ENCODE measurements at places on chromosomes 6 and 20. TPM values are rescaled to one million over a fixed set of nuclear protein-coding genes. Genes with fewer than 3 reads are reported as not detected.

- DNase-seq: no peak
Measured at GRCh38 chr20:43151901-43152300, 37.8 kb downstream of the PTPRT start.

GRCh38 chr6:46220352-46221221 is 49.8 kb upstream of the ENPP5 start:
- DNase-seq: no peak

- peak; percentile 97 for DNase-seq
Measured at GRCh38 chr6:100464903-100465700, at the start of gene SIM1. SIM1 (minus strand) TSS chr6:100464921; CDS start chr6:100463468, 1,453 bp downstream.

- no peak for DNase-seq
Measured at GRCh38 chr6:97040355-97040860, 115.9 kb downstream of the KLHL32 start.

GRCh38 chr20:57398901-57399535 is 7.8 kb downstream of the RBM38 start:
- peak; percentile 59 for DNase-seq

- no peak for DNase-seq
Measured at GRCh38 chr20:11338496-11339306, 579.0 kb upstream of the BTBD3 start.

DNA sequence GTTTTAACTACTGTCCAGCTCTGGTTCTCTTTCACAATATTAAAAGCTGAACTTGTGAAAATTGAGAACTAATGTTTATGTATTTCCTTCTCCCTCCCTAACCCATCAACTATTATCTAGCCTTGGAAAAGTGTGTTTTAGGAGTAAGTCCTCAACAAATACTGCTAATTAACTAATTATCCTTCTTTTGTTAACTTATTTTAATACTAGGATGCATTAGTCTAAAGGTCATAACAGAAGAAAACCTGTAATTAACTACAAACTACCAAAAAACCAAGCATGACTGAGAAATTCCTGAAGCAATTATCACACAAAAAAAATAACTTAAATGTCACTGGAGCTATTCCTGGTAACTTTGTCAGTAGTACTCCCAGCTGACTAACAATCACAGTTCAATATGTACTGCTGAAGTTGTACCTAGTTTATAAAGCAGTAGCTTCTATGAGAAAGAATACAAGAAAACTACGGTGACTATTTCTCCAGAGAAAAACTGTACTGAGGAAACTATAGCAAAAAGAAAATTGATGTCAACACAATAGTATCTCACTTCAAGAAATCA is 301.9 kb downstream of the LAMA2 start:
- DNase-seq: no peak

DNA sequence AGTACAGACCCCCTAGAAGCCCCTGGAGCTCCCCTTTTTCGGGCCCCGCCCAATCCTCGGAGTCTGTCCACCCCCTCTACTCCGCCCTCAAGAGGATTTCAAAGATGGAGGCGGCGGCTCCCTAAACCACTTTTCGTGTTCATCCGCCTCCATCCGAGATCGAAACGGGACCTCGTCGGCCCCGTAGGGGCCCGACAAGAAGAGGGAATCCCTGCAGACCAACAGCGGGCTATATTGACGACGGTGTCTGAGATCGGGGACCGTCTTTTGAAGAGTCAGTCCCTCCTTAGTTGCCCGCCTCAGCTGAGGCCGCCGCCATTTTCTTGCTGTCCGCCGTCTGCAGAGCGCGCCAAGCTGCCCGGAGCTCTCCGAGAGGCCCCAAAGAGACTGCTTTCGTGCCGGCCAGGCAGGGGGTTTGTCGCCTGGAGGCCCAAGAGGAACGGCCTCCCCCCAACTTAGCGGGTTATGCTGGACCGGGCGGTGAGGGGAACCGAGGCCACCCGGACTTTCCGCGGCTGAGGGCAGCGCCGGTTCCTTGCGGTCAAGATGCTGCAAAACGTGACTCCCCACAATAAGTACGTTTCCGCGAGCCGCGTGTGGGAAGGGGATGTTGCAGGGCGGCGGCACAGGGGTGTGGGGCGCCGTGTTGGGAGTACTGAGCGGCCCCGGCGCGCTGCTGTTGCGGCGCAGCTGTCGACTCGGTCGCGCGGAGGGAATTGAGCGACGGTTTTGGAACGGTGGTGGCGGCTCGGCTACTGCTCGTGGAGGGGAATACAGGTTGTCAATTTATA is 4.2 kb downstream of the BRD2 start:
- no peak for DNase-seq

DNA sequence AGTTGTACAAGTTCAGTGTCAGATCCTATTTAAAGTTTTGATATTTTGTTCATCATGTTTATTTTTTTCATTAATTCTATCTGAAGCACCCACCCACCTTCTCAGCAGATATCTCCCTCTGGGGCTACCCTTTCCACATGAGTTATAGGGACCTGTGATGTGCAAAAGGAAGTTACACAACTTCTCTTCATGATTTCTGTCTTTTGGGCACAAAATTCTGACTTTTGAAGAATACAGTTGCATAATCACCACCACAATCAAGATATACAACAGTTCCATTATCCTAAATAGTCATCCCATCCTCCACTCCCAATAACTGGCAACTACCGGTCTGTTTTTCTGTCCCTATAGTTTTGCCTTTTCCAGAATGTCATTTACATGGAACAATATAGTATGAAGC is 13.8 kb upstream of the FUCA2 start:
- no peak for DNase-seq

DNA sequence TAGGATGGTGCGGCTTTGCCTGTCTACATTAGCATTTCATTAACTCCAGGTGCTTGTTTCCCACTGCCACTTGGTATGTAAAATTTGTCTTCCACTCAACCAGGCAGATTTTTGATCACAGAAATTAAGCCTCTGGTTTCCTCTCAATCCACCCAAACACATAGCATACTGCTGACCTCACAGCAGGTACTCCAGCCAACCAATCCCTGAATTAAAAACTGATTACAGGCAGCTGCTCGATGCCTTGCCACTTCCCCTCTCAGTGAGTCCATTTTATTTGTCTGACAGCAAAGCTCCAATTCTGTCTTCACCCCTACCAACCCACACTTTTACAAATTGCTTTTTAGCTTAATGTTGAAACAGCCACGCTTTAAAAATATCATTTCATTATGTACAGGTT is 95.2 kb downstream of the PLCB1 start:
- DNase-seq: no peak

DNA sequence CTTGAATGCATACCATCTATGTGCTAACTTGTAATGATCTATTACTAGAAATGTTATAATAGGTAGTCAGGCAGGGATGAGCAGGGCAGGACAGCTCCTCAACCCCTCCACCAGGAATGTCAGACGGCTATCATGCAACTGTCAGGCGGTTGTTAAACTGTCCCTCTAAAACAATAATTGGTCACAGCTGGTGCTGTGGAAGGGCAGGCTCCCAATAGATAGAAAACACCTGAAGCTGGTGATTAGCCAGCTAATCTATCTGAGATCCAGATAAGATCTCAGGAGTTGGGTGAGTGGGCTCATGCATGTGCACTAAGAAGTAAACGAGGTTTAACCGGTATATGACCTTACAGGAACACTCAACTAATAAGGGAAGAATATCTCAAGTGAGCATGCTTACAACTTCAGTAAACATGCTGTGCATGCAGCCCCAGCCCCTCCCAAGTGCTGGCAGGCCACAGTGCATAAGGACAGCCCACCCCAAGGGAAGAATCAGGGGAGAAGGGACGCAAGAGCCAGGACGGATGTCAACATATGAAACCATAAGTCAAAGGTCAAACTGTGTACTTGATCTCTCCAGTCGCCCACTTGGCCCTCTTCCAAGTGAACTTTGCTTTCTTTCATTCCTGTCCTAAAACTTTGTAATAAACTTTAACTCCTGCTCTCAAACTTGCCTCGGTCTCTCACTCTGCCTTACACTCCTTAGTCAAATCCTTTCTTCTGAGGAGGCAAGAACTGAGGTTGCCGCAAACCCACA is 566.2 kb upstream of the NRSN1 start:
- peak; percentile 71 for DNase-seq

- no peak for DNase-seq
Measured at GRCh38 chr6:110543106-110543505, 66.7 kb upstream of the SLC22A16 start.

- no peak for DNase-seq
Measured at GRCh38 chr6:53629862-53630532, 35.6 kb downstream of the KLHL31 start.

DNA sequence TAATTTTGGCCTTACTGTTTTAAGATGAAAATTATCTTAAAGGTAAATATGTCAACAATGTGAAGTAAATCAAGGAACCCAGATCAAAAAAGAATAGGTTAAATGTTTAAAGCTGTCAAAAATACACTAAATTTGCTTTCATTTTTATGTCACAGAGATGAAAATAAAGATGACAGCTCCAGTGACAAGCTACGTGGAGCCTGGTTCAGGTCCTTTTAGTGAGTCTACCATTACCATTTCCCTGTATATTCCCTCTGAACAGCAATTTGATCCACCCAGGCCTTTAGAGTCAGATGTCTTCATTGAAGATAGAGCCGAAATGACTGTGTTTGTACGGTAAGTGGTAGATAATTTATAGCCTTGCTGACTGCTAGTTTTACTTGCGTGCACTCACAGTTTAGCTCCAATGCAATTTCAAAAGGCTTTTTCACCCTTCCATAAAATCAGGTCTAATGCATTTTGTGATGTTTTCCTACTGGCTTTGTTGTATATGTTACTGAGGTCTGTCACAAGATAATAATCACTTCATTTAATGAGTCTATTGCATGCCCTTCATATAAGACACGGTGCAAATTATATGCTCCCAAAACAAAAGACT is 1.9 kb downstream of the HEBP2 start:
- DNase-seq: peak; percentile 34

DNA sequence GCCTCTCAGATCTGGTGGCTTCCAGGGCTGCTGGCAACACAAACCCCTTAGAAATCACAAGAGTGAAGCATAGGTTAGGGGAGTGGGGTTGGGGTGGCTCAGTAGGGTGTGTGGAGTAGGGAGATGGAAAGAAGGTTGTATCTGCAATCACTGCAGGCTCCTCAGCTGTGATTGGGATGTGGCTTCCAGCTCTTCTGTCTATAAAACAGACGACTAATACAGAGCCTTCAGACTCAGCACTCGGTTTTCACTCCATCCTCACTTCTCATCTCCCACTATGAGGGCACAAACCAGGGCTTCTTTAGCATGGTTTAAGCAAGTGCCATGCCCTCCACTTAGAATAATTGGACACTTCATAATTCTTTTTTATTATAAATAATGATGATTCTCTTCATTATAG is 46.4 kb upstream of the CAP2 start:
- no peak for DNase-seq

- DNase-seq: no peak
Measured at GRCh38 chr6:143197377-143197776, 136.7 kb downstream of the AIG1 start.

- no peak for DNase-seq
Measured at GRCh38 chr6:36655085-36655724, 23.3 kb upstream of the CDKN1A start.

DNA sequence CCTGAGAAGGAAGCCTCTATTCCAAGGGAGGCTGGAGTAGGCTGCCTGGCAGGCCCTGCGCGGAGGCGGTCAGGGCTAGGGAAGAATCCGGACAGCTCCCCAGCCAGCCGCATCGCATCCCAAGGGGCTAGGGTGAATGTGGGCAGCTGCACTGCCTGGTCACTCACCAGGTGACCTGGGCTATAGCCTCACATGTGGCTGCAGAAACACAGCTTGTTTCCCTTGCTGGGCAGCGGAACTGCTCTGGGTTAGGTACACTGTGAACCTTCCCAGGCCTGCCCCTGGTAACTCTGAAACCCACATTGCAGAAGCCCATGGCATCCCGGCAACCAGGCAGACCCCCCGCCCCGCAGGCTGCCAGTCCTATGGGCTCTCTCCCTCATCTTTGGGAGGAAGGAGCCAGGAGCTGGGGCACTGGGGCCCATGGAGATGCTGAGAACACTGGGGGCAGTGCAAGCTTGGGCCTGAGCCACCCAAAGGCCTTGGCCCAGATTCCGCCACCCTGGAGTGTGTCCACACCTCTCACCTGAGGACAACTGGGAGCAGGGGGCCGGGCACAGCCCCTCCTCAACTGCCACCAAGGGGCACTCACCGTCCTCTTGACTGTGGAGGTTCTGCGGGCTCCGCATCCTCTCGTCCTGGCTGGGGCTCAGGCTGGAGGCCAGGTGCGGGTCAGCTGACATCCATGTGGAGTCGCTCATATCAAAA is 111.0 kb downstream of the NOL4L start:
- no peak for DNase-seq

- DNase-seq: no peak
Measured at GRCh38 chr6:48281217-48281616, 170.2 kb upstream of the PTCHD4 start.

DNA sequence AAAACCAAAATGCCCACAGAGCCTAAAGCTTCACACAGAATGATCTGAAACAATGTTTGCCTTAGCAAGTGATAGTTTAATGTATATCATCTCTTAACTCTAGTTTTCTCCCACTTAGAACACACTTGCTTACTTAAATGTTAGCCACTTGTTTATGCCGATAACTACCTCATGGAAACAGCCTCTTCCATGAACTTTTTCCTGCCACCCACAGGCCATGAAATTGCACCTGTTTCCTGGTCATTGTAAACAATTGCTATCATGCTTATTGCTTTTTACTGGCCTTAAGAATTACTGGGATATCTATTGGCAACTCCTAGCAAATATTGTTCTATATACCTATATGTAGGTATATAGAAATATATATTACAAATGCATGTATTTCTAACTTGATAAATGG is 231.1 kb downstream of the HDGFL1 start:
- no peak for DNase-seq

GRCh38 chr6:134816780-134817179 is 133.1 kb downstream of the ALDH8A1 start:
- DNase-seq: no peak

DNA sequence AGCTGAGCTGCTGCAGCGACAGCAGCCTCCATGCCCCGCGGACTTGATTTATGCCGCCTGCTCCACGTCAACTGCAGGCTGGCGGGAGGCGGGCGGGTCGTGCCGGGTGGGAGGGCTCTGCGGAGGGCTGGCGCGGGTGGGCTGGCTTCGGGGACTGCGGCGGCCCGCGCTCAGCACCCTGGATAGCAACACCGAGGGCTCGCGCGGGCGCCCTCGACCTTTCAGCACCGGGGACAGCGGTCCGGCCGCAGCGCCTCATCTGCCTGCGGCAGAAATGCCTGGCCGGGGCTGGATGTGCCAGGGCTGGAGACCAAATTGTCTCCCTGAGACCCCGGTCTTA is 792 bp downstream of the SNAP25 start:
- peak; percentile 94 for DNase-seq

The AFDN gene
- 21.5 TPM for polyA plus RNA-seq

The CST3 gene
- polyA plus RNA-seq: 942 TPM

The CCR6 gene
- polyA plus RNA-seq: 0.43 TPM

The CST2 gene
- not detected for polyA plus RNA-seq

The MICB gene
- polyA plus RNA-seq: 1.5 TPM

The OR2J3 gene
- not detected for polyA plus RNA-seq

The DDX43 gene
- 0.15 TPM for polyA plus RNA-seq

The RREB1 gene
- polyA plus RNA-seq: 5.9 TPM

The TSBP1 gene
- not detected for polyA plus RNA-seq

All from kidney (tissue), 22 donors.